Stimulated activated CD4-positive, alpha-beta T cell treated with anti-CD3 and anti-CD28 coated beads, Interleukin-2, amount 100 ng/mL, for 4 hours (primary cell): ENCODE measurements at places on chromosomes 5 and 9.

GRCh38 chr5:61659221-61659696, 327.2 kb downstream of the ZSWIM6 start:
- no peak for DNase-seq

DNA sequence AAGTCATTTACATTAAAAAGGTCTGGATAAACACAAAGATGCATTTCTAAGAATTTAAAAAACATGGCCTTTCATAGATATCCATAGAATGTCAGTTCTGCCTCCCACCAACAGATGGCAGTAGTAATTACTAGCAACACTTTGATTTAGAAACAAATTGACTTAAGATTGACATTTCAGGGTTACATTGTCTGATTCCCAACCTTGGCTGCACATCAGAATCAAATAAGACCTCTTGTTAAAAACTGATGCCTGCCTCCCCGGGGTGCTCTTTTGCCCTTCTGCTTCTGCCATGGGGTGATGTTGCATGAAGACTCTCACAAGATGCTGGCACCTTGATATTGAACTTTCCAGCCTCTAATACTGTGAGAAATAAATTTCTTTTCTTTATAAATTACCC, 146.2 kb upstream of the GPR151 start:
- no peak for DNase-seq

- DNase-seq = no peak
Observed at GRCh38 chr9:86507212-86507630, 153.0 kb upstream of the TUT7 start.

DNA sequence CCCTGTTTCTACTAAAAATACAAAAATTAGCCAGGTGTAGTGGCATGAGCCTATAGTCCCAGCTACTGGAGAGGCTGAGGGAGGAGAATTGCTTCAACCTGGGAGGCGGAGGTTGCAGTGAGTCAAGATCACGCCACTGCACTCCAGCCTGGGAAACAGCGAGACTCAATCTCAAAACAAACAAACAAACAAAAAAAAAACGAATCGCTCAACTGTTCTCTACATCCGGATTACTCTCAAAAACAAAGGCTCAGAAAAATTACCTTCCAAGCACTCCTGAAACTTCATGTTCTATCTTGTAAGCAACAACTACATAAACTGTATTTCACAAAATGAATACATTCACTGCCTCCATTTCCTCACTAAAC, 14.0 kb downstream of the UBAP2 start:
- no peak for DNase-seq

GRCh38 chr9:28092981-28093936, 520.0 kb upstream of the C9orf72 start:
- no peak for DNase-seq

DNA sequence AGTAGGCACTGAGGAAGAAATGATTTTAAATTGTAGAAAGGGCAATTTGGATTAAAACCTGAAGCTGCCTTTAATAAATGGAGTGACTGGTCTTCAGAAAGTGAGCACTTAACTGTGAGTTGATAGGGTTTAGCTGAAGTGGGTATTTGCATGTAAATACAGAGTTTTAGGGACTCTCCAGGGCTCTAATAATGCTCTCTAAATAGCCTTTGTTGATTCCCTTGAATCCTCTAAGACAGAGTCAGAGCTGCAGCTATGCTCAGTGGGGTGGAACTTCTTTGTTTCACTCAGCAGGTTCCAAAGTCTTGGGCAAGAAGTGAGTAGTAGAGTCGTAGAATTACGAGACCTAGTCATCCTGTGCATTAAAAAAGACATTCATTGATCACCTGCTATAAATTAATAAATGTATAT, 21.4 kb downstream of the GLRA1 start:
- DNase-seq = no peak

DNA sequence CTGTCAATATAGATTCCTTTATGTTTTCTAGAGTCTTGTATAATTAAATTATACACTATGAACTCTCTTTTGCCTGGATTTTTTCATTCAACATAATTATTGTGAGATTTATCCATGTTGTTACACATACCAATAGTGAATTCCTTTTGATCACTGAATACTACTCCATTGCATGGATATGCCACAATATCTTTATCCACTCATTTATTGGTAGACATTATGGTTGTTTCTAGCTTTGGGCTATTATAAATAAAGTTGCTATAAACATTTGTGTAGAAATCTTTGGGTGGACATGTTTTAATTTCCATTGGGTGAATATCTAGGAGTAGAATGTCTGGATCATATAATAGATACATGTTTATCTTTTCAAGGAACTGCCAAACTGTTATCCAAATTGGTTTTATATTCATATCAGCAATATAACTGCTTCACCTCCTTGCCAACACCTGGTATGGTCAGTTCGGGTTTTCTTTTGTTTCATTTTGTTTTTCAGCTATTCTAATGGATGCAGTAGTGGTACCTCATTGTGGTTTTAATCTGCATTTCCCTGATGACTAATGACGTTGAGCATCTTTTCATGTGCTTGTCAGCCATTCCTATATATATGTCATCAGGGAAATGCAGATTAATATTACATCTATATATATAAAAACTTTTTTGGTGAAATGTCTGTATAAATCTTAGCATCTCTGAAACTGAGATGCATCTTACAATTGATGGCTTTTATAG, 32.1 kb upstream of the TCF7 start:
- DNase-seq = no peak

DNA sequence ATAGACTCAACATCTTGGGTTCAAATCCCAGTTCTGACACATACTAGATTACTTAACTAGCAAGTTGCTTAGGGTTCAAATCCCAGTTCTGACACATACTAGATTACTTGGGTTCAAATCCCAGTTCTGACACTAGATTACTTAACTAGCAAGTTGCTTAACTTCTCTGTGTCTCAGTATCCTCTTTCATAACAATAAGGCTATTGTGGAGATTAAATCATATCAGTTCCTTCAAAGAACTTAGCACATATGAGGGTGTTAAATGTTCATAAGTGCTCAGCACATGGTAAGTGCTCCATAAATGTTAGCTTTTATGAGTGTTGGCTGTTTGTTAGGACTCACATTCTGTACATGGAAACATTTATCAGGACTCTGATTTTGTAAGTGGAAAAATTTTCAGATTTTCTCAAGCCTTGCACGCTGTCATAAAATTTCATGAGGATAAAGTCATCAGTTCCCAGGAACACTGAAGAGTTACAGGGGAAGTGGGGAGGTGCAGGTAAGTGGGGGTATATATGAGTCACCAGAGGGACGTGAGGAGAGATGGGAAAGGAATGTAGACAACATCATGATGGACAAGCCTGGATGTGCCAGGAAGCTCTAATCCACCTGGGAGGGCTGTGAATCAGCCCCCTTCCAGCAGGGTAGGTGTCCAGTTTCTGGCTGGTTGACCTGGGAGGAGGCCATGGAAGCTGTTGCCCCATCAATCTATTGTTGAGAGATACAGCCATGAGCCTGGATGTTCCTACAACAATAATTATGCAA, 532.2 kb upstream of the WWC1 start:
- DNase-seq = no peak

DNA sequence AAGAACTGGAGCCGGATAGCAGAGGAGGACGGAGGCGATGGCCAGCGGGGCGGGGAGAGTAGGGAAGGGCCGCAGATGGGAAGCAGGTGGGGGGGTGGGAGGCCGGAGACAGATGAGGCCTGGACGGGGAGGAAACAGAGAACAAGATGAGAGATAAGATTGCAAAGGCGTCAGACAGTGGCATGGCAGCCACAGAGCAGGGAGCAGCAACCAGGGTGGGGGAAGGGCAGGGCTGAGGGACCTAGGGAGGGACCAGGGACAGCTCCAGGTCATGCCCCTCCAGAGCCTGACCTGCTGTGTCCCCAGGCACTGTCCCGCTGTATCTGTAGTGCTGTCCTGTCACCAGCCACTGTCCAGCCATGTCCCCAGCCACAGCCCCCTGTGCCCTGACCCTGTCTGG, 49.6 kb upstream of the LMX1B start:
- DNase-seq = no peak

- no peak for DNase-seq
Observed at GRCh38 chr5:169165052-169165451, 135.9 kb downstream of the SLIT3 start.

DNA sequence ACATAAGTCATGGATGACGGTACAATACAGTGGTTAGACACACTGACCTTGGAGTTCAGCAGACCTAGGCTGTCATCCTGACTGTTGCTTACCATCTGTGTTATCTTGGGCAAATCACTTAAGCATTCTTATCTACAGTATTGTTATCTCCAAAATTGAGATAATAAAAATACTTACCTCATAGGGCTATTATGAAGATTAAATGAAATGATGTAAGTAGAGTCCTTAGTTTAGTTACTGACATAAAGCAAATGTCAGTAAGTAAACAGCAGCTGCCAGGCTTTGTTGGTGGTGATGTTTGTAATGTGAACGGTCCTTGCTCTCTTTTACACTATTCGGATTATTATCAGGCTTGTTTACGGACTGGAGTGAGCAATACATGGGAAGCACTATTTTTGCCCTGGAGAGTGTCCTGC, 107.3 kb upstream of the DPYSL3 start:
- DNase-seq = no peak
